Lower leg skin (tissue), 4 donors: ENCODE measurements at places on chromosomes 6 and 20. TPM values are rescaled to one million over a fixed set of nuclear protein-coding genes. Genes with fewer than 3 reads are reported as not detected.

DNA sequence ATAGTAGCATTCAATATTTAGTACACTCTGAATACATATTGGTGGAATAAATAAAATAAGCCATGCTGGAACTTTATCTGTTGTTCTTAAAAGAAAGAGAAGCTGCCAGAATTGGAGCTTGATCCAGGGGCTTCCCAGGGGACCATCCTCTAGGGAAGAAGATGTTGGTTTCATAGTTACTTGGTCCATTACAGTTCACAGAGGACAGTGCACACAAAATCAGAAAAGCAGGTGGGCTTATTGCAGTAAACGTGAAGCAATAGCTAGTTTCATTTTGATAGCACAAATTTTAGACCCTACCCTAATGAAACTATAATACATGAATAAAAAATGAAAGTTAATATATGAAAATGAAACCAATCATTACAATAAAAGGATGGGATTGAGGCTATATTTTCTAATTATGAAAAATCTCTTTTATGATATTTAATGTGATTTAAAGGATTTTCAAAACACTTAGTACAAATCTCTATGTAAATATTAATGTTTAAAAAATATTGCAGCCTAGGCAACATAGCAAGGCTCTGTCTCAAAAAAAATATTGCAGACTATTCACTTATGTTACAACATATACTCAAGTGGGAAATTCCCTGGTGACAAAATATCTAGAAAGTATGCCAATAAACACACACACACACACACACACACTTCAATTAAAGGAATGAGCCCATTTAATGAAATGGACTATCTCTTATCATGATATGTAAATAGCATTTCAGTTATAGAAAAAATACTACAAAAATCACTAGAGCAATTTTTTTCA lies 227.0 kb upstream of the MARCKS start:
- DNase-seq = no peak

DNA sequence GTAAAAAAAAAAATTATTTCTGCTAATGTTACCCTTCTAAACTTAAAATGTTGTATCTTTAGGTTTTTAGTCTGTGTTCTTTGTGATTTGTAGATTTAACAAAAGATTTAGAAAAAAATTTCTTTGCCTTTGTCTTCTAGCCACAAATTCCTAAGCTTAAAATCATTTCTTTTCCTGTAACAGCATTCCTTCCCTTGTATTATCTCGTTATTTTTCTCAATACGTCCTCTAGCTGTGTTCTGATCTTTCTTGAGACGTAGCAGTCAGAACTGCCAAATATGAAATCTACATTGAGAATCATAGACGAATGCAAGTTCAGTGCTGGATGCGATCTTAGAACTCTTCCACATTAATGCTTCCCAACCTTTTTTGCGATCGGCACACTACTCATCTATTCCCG lies 283.1 kb downstream of the UTRN start:
- no peak for DNase-seq

TPX2 gene
- total RNA-seq = 10.2 TPM

TNXB gene
- total RNA-seq = 155 TPM

- peak; percentile 52 for DNase-seq
Observed at GRCh38 chr6:5121479-5121878, 36.3 kb downstream of the PPP1R3G start.

GRCh38 chr6:54758340-54758739 lies 88.2 kb upstream of the FAM83B start:
- DNase-seq = no peak

- DNase-seq = peak; percentile 45
Observed at GRCh38 chr20:2171266-2171790, 69.7 kb downstream of the STK35 start.
